NCI-H69 (cell line): ENCODE measurements at places on chromosomes 13 and 19.
A peak's percentile ranks its signal among the peaks of the same experiment; 100 is the strongest.

- DNase-seq = peak; percentile 74
These were observed 290.9 kb upstream of the SOX21 start for GRCh38 chr13:95003019-95003813.

GRCh38 chr13:50543782-50544181 lies 299.7 kb downstream of the DLEU7 start:
- DNase-seq = peak; percentile 62

GRCh38 chr13:110170020-110170790 lies 136.8 kb downstream of the COL4A1 start:
- DNase-seq = no peak

GRCh38 chr13:34805347-34805746 lies 136.7 kb upstream of the NBEA start:
- DNase-seq = no peak

GRCh38 chr19:14361824-14362223 lies 19.4 kb upstream of the ADGRE5 start:
- peak; percentile 44 for DNase-seq

DNA sequence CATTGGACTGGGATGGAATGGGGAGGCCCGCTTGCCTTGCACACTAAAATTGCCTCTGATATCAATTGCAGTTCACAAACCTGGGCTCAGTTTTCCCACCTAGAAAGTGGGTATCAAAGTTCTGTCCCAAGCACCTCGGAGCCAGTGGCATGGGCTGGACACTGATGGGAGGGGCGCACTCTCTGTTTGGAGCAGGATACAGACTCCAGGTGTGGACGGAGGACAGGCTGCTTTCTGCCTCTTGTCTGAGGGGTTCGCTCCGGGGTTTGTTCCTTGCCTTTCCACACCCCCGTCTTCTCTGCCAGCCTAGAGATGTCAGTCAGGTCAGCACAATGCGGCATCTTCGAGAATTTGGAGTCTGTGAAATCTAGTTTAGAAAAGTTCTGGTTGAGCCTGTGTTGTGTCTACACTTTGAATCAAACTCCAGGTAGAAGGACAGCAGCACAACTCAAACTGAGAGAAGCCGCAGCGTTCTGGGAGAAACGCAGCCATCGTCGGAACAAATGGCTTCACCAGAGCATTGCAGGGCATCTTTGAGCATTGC lies 141.9 kb downstream of the TEX29 start:
- no peak for DNase-seq

- peak; percentile 89 for DNase-seq
These were observed 14.2 kb downstream of the CRTC1 start for GRCh38 chr19:18697680-18698079.

DNA sequence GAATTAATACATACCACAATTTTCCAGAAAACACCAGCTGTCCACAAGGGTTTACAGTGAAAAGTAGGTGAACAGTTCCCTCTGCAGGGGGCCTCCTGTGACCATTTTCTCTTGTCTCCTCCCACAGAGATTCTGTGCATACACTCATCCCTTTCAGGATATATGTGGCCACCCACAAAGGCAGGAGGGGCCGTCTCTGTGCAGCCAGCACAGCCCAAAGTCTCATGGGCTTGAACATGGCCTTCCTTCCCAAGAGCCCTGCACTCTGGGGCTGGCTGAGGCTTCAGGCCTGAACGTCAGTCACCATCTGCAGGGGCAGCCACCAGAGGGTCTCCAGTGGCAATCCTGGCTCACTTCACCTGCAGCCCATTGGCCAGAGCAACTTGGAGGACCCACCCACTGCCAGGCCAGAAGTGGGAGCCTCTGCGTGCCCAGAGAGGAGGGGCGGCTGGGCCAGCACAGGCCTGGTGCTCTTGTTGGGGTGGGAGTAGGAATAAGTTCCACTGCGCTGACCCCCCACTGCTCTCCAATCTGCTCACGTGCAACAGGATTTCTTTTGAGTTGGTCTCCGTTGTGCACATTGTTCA lies 25.1 kb downstream of the TMEM161A start:
- peak; percentile 72 for DNase-seq

DNA sequence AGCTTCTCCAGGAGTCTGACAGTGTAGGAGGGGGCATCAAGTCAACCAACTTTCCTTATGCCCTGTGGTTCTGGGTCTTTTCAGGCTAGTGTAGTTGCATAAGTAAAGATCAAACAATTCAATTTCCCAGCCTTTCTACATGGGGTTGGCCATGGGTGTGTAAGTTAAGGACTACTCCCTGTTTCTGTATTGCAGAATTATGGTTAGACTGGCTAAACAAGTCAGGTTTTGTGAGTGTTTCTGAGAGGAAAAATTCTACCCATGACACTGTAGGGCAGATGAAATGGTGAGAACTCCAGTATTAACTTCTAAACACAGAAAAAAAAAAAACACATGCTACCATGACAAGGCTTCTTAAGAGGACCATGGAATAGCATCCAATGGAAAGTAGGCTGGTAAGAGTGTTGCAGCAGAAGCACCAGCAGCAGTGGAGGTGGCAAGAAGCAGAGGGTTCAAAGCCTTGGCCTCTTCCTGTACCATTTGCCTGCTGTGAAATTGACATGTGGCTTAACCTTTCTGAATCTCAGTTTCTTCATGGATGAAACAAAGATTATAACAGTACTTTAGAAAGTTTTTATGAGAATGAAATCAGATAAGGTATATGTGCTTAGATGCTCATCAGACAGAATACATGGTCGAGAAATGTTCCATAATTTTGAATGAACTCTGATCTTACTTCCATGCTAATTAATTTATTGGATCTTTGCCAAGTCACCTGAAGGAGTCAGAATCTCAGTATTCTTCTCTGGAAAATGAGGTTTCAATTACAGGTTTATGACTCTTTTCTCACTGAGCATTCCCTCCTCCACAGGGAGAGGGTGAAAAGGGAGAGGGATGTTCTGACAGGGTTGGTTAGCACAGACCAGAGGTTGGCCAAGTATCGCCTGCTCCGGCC lies 11.4 kb upstream of the SCEL start:
- peak; percentile 73 for DNase-seq

- DNase-seq = peak; percentile 91
These were observed 27.8 kb downstream of the NFIX start for GRCh38 chr19:13022859-13023636.

DNA sequence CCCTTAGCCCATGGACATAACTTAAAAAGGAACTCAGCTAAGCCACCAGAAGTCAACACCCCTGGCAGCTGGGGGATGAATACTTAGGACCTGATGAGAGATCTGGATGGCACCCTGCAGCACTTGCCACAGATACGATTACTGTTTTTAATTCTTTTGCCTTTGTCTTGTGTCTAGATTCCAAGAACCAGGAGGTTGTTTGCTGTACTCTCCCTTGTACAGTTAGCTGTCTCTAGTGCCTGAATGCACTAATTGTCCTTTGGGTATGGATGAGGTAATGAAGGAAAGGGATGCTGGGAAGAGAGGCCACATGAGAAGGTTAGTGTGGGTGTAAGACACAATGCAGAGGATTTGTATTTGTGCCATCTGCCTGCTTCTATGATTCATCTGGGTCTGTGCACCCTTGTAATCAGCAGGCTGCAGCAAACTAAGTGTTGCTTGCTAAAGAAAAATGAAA lies 385.8 kb downstream of the KCNRG start:
- DNase-seq = peak; percentile 75

DNA sequence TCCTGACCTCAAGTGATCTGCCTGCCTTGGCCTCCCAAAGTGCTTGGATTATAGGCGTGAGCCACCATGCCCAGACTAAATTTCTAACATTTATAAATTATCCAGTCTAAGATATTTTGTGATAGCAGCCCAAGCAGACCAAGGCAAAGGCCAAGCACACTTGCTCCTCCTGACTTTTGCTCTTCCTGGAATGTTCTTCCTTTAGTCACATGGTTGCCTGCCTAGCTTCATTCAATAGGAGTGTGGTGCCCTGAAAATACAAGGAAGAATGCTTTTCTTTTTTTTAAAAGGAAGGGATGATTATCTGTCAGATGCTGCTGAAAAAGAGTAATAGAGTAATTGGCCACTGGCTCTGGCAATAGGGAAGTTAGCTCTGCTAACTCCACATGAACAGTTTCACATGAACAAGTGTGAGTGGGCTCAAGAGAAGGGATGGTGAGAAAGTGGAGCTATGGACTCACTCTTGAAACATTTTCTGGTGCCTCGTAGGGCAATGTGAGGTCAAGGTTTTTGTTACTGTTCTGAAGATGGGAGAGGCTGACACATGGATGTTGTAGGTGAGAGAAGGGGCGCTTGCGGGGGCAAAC lies 47.1 kb downstream of the USPL1 start:
- no peak for DNase-seq

GRCh38 chr13:73230716-73231115 lies 171.9 kb downstream of the KLF5 start:
- DNase-seq = no peak

- no peak for DNase-seq
These were observed 28.6 kb upstream of the PNMA8B start for GRCh38 chr19:46524308-46524707.

- peak; percentile 35 for DNase-seq
These were observed 45.5 kb downstream of the IER2 start for GRCh38 chr19:13195678-13196077.

GRCh38 chr19:46885411-46885810 lies 24.6 kb downstream of the ARHGAP35 start:
- no peak for DNase-seq

DNA sequence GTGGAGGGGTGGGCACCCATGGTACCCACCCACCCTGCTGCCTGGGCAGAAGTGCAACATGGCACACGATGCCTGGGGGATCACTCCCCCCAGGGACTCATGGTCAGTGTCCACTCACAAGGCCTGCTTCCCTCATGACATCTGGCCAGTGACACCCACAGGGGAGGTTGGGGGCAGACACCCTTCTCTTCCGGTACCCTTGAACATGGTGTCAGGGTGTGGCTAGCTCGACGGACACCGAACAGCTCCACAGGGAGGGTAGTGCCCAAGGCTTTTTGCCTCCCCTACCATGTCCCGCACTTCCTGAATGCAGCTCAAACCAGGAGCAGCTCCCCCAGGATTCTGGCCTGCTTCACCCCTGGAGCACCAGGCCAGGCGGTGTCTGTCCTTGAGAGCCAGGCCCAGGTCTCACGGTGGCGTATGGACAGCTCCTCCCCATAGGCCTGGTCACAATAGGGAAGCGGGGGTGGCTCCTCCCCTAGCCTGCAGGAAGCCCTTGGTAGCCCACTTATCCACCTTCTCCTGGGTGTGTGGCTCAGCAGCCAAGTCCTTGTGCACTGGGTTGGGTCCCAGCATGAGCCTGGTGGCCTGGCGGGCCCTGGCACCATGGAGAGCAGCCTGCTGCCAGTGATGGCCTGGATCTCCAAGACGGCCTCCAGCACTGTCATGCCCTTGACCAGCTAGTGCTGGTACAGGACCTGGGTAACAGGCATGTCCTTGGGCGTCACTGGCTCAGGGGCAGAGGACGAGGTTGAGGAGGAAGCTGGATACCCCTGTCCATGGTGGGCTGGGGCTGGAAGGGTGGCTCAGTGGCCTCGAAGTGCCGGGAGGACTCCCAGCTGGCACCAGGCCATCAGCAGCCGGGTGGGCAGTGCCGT lies 7.8 kb downstream of the ACP4 start:
- no peak for DNase-seq

GRCh38 chr19:47450478-47450877 lies 21.2 kb downstream of the SLC8A2 start:
- no peak for DNase-seq
